ENCODE measurements at places on chromosomes 1 and 21. TPM values are rescaled to one million over a fixed set of nuclear protein-coding genes. Genes with fewer than 3 reads are reported as not detected.

Gene KCNE2
- total RNA-seq: not detected

Gene WLS
- 156 TPM for total RNA-seq

Gene TAF13
- total RNA-seq: 59.1 TPM

Gene DIRAS3
- total RNA-seq: 1.8 TPM

Gene DMRTA2
- total RNA-seq: not detected

Gene KRTAP7-1
- total RNA-seq: not detected

Gene FALEC
- 1.0 TPM for total RNA-seq

Gene OR2T33
- not detected for total RNA-seq

Gene SPRR2E
- total RNA-seq: not detected

Gene UMODL1
- not detected for total RNA-seq

Gene BACE2
- 33.4 TPM for total RNA-seq

Gene AMY1B
- total RNA-seq: not detected

Measured in fibroblast of lung (primary cell).